GM13977 (cell line): ENCODE measurements at places on chromosomes 1 and 21.

DNA sequence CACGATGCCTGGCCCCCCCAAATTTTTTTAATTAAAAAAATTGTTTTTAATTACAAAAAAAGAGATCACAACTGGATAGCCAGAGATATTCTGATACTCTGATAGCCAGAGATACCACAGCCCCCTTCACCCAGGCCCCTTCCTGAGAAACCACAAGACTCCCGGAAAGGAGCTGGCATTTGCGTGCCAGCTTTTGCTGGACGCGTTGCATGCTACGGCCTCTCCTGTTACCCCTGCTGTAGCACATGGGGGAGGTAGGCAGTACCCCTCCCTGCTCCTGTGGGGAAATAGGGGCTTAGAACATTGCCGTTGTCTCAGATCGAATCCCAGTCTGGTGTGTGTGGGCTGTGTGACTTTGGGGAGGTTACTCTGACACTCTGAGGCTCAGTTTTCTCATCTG, 22.7 kb downstream of the MFAP2 start:
- no peak for DNase-seq

DNA sequence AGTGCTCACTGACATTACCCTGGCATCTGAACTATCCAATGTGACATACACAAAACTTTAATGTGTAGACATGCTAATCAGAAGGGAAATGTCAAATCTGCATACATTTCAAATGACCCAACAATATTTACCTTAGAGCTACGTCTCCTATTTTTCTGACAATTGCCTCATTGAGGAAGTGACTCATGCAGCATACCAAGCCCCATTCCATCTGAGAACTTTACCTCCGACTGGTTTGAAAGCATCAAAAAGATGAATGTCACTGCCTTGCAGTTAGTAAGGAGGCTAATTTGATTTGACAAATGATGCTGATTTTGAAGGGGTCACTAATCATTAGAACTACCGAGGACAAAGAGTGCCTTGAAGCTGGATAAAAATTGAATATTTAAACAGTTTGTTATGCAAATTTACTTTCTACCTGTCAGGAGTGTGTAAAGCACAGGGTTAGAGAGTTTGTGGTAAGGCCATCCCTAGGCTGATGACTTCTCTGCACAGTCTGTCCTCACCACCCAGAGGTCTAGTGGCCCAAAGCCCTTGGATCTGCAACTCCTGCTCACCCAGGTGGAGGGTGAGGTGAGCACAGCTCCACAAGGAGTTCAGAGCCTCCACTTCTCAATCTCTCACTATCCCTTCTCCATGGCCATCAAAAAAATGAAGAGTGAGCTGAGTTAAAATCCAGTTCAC, 500.3 kb upstream of the C1orf87 start:
- DNase-seq, result no peak

- DNase-seq, result no peak
Measured at GRCh38 chr1:119544165-119544762, 37.3 kb downstream of the HSD3B1 start.

DNA sequence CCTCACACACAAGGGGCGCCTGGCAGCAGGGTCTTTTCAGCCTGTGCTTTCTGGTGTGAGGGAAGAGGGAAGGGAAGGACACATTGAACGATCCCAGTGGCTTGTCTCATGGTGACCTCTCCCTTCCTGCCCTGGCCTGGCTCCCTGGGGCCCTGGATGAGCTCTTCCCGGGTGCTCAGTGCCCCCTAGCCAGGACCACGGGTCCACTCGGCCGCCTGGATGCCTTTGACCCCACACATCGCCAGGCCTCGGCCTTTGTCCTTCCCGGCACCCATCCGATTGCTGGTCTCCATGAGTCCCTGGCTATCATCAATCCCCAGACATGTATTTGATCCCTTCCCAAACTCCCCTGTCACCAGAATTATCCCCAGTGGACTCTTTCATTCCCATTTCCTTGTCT, 6.0 kb upstream of the TFF3 start:
- DNase-seq, result no peak

DNA sequence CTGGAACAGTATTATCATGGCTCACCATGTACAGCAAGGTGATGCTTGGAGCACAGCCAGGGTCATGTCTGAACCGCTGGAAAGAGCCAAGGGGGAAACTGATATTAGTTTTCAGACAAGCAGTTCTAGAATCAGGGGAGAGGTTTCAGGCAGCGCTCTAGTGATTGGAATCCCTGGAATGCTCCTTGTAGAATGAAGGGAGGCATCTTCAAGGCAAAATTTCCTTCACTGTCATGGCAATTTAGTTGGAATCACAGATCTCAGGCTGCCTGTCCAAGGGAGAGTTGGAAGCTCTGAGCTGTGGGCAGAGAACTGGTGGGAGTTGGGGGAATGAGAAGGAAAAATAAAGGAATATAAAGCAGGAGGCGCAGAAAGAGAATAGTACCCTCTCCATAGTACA, 737.1 kb downstream of the PTPRU start:
- DNase-seq, result no peak

DNA sequence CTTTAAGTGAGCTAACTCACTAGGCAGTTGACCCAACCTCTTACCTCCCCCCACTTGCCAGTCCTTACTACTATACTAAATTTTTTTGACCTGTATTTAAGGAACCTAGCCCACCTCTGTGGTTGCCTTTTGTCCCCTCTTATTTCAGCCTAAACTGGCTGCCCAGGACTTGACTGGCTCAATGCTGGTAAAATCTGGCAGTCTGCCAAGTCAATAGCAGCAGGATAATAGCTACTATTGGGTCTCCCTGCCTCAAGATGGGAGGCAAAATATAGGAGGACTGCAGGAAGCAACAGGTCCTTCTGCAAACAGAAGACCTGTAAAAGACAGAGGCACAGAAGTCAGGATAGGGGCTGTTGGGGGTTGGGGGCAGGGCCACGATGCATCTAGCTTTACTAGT, 144.2 kb upstream of the POGK start:
- DNase-seq, result no peak

- no peak for DNase-seq
Measured at GRCh38 chr1:39987869-39988268, 32.9 kb downstream of the MFSD2A start.

- no peak for DNase-seq
Measured at GRCh38 chr21:36477559-36477958, 2.4 kb downstream of the CLDN14 start.

- DNase-seq, result no peak
Measured at GRCh38 chr1:36081926-36082485, 1.9 kb upstream of the TEKT2 start.

DNA sequence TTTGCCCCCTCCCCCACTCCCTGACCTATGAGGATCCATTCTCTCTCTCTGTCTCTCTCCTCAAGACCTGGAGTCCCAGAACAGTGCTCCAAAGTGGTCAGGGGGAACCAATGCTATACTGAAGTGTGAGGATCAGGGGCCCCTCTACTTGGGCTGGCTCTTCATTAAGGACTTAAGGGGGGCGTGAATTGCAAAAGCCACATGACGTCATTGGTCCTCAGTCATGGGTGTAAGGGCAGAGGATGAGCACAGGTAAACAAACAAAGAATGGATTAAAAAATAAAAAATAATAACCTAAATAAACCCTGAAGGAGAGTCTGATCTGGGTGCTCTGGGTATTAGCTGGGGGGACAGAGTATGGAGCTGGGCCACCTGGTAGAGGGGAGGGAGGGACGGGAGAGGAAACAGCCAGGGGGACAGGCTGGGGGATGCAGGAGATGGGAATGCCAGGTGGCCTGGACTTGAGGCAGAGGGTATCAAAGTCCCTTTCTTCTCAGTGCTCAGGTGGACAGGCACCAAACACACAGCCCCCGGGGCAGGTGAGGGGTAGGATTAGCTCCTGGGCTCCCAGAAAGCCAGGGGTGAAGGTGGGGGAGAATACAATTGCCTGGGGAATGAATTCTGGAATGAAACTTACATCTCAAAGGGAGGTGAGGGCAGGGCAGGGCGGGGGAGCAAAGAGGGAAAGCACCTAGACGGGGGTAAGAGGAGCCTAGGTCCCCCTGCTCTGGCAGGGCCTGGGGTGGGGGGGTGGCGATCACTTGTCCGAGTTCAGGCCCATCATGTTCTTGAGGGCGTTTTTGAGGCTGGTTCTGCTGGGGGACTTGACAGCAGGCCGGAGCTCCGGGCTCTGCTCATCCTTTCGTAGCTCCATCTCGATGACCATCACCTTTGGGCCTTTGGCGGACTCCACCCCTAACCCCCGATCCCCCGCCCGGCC, 4.6 kb downstream of the MPZ start:
- no peak for DNase-seq

DNA sequence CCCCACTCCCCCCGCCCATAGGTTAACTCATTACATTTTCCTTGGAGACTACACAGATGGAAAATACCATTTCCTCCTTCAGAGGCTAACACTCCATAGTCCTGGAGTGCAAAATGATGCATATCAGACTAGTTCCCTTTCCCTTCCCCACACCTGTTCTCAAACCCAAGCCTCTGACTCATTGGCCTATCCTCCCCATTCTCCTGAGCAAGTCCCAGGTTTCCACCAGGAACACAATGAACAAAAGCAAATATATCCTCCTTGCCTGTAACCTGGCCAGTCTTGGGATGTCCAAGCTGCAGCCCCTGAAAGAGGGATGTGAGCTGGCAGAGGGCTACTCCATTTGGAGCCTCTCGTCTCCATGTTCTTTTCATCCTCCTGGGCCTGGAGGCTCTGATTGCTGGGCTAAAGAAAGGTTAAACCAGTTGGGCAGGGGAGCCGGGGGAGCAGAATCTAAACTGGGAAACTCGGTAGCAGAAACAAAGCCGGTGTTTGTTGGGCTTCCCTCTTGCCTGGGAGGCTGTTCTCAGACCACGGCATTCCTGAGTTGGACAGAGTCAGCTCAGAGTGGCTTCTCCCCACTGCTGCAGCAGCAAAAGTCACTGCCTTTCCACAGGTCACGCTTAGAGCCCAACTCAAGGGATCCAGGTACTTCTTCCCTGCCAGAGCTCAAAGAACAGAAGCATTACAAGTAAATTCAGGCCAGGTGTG, 13.9 kb downstream of the SSR2 start:
- DNase-seq, result no peak

- DNase-seq, result peak; percentile 23
Measured at GRCh38 chr1:94236630-94237290, 624 bp downstream of the ARHGAP29 start.

GRCh38 chr21:27359141-27359540, 392.3 kb upstream of the ADAMTS5 start:
- DNase-seq, result no peak

DNA sequence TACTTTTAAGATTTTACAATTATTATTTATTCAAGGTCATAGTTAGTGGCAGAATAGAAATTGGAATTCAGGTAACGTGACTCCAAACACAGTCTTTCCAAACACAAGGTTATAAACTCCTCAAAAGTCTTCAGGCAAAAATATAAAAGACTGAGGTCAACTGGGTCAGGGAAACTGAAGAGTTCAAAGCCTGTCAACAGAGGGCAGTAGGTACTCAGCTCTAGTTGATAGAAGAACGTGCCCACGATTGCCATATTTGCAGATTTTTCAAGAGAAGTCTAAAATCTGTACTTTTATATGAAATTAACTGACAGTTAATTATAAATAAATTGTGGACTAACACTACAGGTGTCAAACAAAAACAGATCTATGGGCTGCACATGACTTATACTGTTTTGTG, 135.0 kb downstream of the LHX4 start:
- no peak for DNase-seq

- no peak for DNase-seq
Measured at GRCh38 chr1:54559111-54559548, 11.1 kb downstream of the ACOT11 start.

- no peak for DNase-seq
Measured at GRCh38 chr1:44408212-44408582, 3.1 kb downstream of the RNF220 start.

DNA sequence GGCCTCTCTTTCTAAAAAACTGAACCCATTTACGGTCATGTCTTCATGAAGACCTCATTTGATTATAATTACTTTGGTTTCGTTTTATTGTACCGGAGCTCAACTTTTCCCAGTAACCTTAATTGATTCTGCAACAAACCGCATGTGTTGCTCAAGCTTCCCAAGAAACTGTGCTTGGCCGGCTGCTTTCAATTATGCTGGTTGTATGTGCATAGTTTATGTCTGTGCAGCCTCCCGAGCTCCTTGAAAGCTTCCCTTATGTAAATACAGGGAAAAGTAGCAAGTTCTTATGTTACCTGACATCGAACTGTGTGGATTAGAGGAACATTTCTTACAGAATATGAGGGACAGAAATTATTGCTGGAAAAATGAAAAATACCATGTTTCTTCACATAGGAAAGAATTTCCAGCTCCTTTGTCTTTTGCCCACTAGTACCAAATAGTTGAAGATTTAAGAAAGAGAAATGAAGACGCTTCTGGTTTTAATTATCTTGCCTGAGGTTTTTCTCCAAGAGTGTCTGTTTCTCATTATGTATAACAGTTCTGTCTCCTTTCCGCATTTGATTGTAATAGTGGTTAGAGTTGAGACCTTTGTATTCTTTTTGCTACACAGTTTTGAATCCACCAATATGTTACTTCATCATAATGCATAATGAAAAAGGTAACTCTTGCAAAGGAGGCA, 2.1 kb downstream of the VCAM1 start:
- no peak for DNase-seq

DNA sequence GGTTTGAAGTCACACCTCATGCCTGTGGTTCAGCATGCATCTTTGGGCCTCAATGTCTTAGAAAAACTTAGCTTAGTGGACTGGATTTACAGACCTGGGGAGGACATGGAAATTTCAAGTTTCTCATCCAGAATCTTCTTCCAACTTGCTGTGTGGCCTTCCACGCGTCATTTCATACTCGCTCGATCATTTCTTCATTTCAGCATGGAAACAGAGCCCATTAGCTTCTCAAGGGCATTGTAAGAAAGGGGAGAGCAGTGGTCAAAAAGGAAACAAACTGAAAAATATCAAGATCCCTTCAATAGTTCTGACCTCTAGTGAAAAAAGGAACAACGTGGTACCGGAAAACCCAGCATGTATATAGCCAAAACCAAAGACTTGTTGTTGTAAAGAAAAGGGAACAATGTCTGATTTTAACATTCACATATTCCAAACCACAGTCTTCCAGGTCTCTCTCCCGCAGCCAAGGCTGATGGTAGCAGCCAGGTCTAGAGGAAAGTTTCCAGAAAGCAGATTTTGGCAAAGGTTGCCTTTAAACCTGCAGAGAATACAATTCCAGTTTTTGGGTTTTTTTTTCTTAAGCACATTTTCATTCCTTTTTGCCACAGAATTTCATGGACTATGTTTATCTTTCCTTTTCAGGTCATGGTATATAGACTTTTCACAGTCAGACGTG, 97.0 kb upstream of the CDC42BPA start:
- no peak for DNase-seq

- no peak for DNase-seq
Measured at GRCh38 chr21:43639470-43640353, 19.6 kb downstream of the HSF2BP start.

DNA sequence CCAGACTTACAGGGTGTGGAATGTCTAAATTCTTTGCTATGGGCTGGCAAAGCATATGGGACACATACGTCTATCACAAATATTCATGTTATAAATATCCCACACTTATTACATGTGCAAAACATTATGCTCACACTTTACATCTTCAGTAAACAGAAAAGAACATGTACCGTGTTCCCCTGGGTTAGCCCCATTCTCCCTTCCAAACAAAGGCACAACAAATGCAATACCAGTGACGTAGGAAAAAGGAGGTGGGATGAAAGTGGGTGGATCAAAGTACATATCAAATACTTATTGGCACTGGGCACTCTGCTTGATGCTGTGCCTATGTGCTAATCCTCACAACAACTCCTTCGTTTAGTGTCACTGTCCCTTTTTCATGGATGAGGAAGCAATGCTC, 170.8 kb downstream of the ZSCAN20 start:
- DNase-seq, result no peak
